ENCODE measurements at places on chromosomes 6 and 20. TPM values are rescaled to one million over a fixed set of nuclear protein-coding genes. Genes with fewer than 3 reads are reported as not detected.

DNA sequence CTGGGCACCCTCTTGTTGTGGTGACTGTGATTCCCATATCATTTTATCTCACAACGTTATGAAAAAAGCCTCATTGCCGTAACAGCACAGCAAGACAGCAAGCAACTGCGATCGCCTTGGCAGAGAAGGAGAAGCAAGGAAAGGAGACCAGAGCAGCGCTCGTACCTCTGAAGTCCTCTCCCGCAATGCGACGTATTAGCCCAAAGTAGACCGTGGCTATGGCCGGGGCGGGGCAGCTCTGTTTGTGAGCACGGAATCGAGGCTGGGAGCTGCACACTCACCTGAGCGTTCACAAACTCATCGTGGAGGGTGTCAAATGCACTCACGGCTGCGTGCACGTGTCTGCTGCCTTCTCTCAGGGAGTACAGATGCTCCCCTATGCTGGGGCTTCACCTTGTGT is 76.1 kb downstream of the YTHDF1 start:
- H3K36me3 ChIP-seq: no peaks in the 10 kb centered on the region
- no peak overlapping the region for H3K4me3 ChIP-seq
- no peaks in the 10 kb centered on the region for H3K27me3 ChIP-seq

- H3K27ac ChIP-seq: no peak overlapping the region
- DNase-seq: no peak
- H3K36me3 ChIP-seq: no peaks in the 10 kb centered on the region
- no peaks in the 10 kb centered on the region for H3K4me1 ChIP-seq
- no peaks in the 10 kb centered on the region for H3K27me3 ChIP-seq
These were observed 103.1 kb downstream of the EPB41L2 start for GRCh38 chr6:130959951-130960350.

DNA sequence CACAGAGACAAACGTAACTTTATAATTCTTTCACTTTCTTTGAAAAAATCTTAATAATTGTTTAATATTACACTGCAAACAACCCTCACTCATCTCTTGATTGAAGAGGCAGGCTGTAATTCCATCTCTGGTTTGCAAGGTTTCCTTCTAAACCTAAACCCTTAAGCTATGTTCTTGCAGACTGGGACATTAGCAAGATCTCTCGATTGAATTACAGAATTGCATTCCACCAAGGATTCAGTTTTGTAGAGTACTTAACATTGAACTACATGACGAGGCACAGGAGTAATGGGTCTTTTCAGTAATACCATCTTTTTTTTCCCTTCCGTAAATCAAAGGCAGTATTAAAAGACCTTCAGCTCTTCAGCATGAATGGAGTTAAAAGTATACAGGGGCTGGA is 111.6 kb upstream of the EEF1E1 start:
- DNase-seq: no peak
- H3K4me1 ChIP-seq: no peaks in the 10 kb centered on the region
- H3K27me3 ChIP-seq: no peaks in the 10 kb centered on the region
- H3K36me3 ChIP-seq: no peaks in the 10 kb centered on the region

- H3K4me1 ChIP-seq: no peaks in the 10 kb centered on the region
- H3K27ac ChIP-seq: no peak overlapping the region
- no peaks in the 10 kb centered on the region for H3K36me3 ChIP-seq
- no peak overlapping the region for H3K4me3 ChIP-seq
These were observed 66.7 kb upstream of the FYN start for GRCh38 chr6:111939902-111940301.

DNA sequence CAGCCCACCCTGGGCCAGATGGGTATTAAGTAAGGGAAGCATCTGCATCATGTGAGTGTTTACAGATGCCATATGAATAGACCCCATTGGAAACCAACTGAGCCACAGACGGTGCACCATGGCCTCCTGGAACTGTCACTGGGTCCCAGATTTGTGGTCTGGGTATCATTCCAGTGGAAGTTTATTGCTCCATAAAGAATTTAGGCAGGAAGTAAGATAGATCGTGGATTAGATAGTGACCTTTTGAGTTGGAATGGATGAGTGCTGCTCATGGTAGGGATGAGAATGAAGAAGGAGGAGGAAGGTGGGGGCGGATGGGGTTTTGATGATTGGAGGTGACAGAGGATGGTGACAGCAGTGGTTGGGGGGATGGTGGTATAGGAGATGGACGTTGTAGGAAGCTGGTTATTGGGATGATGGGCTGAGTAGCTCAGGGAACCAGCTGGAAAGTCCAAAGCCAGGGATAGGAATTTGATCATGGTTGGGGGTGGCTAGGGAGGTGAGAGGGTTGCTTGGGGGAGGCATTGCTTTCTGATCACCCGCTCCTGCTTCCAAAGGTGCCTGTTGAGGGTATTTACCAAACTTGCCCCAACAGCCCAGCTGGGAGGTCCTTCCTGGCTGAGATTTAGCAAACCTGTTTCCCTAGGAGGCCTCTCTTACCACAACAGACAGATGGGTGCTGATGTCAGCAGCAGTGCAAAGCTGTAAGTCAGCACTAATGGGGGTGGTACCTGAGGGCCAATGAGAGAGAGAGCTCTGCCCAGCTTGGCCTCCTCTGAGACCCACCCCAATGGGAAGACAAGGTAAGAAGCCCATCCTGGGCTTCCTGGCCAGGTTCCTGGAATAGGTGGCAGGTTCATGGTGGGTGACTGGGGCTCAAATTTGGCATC is 78.0 kb downstream of the VEGFA start:
- H3K27me3 ChIP-seq: no peaks in the 10 kb centered on the region
- H3K4me3 ChIP-seq: no peak overlapping the region
- H3K36me3 ChIP-seq: no peaks in the 10 kb centered on the region
- no peak for DNase-seq
- H3K4me1 ChIP-seq: no peaks in the 10 kb centered on the region

Gene SLC17A2
- total RNA-seq: not detected

Data from uterus (tissue), 4 donors.